DMS153 (cell line): ENCODE measurements at places on chromosomes 2 and 18.

DNA sequence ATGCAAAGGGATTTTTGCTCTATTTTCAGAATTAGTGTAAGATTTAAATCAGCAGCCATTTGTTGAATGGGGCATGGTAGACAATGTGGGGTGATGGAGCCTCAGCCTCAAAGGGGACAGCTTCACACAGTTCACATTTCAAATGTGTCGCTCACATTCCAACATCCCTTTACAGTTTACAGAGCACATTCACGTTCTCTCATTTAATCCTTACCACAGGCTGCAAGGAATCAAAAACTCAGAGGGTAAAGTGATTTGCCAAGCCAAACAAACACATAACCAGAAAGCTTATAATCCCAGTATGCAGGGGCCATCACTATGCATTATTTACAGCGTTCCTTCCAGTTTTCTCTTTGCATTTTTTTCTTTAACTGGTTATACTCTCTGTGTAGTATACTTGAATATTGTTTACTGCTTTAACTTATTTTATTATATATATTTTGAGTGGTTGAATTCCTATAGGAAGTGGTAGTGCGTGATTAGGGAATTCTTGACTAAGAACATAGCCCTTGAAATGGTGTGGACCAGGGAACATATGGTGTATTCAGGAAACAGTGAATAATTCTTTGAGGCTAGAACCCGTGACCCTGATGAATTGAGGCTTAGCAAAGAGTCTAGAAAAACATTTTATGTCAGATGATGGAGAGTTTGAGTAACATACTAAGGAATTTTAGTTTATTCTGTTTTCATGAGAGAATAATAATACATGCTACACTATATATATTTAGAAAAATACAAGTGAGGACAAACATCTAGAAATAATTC lies 18.1 kb upstream of the TAF1B start:
- DNase-seq: no peak

DNA sequence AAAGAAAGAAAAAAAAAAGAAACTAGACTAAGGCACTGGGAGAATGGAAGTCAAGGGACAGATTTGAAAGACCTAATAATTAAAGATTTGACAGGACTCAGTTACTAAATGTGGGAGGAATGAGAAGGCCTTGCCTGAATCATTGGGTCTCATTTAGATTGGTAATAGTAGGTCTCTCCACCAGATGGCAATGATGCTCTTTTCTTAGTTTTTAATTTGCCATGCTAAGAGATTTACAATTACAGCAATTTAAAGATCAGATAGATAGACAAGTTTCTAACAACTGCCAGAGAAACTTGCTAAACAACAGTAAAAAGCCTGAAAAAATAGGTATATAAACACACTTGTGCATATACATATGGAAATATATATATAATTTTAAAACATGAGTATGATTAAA lies 153.0 kb downstream of the TMEM247 start:
- no peak for DNase-seq

DNA sequence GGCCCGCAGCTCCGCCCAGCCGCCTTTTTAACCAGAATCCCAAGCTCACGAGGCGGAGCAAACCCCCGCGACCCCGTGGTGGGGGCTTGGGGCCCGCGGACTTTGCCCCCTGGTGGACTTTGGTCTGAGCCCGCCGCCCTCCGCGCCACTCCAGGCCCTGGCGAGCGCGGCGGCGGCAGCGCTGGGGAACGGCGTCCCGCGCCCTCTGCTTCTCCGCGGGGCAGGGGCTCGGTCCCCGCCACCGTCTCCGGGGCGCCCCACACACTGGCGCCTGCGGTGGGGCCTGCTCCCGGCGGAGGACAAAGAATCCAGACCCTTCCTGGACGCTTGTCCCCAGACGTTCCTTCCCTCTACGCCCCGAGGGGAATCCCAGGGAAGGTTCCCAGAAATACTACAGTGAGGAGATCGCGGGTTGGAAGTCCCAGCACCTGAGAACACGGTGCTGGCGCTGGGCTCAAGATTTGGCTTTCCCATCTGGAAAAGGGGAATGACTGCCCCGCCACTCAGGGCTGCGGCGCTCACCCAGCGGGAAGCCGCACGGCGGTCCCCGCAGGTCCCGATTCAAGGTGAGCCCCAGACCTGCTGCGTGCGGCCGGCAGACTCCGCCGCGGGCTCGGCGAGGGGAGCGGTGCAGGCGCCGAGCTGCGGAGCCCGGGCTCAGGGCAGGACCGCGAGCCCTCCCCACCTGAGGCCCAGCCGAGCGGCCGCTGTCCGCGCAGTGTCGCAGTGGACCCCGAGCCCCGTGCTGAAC lies at the start of gene HAAO:
HAAO (minus strand) TSS at position 1 of the 751 bp plus-strand sequence. CDS start 47 bp downstream, outside the sequence.
- no peak for DNase-seq

GRCh38 chr2:156536534-156536933 lies 100.4 kb downstream of the GPD2 start:
- DNase-seq: no peak

- DNase-seq: no peak
These were observed 1.5 kb upstream of the PCBP1 start for GRCh38 chr2:70085711-70086277.

DNA sequence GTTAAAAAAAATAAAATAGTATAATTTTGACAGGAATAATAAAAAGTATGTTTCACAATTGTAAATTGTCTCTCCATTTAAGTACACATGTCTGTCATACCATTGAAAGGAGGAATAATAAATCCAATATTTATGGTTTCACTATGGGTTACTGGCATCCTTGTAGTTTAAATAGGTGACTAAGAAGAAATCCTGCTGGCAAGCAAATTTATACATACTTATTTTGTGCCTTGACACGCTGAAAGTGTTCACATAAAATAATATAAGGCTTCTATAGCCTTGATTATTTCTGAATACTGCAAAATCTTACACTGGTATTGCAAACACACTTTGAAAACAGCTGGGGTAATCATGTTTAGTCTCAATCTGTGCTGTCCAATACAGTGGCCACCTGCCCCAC lies 138.3 kb upstream of the ETAA1 start:
- DNase-seq: no peak

DNA sequence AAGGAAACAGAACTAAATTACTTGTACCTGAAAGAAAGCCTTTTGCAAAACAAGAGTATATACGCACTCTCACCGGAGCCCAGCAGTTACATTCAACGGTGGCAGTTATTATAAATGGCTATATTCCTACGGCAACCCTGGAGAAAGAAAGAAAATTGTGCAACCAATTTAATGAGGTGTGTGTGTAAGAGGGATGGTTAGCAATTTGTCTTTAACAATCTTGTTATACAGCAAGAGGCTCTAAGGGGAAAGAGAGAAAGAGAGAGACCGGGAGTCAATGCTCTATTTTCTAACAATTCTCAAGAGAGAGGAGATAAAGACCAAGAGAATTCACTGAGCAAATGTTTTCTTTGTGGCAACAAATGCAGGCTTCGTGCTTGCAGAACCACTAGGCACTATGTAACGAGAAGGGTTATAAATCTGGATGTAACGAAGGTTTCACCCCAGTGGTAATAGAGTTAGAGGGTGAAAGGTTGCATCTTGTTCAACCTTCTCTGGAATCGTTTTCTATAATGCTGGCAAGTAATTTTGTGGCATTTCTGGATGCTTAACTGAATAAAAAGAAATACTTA lies 359.1 kb upstream of the SPRED2 start:
- DNase-seq: no peak

DNA sequence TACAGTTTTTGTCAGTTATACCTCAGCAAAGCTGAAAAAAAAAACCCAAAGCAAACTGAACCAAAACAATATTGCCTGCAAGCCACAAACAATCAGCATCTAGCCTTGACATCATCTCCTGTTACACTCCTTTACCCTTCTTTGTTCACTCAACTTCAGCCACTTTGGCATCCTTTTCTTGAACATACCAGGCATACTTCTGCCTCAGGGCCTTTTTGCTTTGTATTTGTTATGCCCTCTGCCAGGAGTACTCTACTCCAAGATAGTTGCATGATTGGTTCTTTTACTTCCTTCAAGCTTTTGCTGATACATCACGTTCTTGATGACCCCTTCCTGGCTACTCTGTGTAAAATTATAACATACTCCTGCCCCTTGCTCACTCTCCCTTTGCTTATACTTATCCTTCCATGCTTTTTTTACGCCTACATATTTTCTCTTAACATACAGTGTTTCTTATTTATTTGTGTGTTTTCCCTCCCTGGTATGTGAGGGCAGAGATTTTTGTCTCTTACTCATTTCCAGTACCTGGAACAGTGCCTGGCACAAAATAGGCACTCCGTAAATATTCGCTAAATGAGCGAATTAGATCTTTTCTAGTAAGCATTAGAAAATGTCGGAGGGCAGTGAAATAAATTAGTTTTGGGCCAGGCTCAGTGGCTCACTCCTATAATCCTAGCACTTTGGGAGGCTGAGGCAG lies 12.7 kb downstream of the ABI2 start:
- no peak for DNase-seq

DNA sequence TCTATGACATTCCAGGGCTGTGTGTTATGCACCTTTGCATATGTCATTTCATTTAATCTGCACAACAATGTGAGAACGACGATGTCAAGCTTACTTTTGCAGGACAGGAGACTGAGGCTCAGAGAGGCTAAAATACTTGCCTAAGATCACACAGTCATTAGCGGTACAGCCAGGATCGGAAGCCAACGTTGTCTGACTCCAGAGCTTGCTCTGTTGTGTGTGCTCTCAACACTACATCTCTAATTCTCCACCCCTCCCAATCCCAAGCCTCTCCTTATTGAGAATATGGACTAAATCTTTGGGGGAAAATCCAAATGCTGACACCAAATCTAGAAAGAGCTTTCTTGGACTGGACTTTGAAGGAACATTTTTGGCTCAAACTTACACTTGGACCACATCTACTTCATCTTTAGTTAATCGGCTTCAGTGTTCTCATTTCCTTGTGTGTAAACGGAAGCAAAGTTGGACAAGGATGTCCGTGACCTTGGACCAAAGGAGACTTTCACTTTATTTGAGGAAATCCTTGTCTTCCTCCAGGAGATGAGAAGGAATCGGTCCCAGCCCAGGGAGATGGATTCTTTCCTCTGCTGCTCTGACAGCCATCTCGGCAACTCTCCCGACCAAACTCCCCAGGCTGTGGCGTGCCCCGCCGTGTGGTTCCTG lies 242.4 kb downstream of the LPIN1 start:
- no peak for DNase-seq

DNA sequence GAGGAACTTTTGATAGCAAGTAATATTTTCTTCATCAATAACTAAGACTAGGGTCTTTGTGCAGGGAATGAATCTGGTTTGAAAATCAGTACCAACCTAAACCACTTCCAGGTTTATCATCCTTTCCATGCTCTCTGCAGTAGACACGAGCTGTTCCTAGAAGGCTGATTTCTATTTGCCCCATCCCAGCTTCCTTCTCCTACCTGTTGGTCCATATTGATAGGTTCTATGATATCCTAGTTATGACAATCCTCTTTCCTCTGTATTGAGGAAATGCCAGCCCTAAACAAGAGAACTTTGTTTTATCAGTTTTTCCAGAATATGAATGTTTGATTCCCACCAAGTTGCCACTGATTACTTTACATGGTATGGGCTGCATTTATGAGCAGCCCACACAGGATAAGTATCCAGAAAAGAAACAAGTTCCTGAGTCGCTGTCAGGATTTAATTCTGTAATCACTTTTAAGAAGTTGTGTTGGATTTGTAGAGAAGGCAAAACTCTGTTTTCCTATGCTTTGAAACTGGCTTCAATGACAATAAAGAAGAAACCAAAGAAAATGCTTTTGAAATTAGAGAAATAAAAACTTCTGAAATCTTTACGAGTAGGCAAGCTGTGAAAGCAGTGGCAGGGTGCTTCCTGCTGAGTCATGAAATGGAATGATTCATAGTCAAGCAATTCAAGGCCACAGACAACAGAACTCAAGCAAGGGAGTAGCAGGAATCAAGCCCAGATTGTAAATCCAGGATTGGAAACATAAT lies 37.3 kb upstream of the TANK start:
- peak; percentile 27 for DNase-seq

DNA sequence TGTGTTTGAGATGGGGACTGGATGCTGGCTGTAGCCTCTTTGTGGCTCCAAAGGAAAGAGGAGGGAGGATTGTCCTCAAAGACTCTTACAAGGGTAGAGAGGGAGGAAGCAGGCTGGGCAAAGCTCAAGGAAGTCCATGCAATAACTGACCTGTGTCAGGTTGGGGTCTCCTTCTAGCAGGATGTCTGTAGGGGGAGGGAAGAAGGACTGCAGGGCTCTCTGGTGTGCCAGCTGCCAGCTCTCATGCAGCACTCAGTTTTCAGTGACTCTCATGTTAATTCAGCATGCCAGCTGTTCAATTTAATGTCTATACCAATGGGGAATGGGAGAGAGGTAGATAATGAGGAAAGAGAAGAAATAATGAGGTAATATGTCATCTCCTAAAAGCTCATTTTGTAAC lies 85.3 kb upstream of the RANBP2 start:
- peak; percentile 63 for DNase-seq

DNA sequence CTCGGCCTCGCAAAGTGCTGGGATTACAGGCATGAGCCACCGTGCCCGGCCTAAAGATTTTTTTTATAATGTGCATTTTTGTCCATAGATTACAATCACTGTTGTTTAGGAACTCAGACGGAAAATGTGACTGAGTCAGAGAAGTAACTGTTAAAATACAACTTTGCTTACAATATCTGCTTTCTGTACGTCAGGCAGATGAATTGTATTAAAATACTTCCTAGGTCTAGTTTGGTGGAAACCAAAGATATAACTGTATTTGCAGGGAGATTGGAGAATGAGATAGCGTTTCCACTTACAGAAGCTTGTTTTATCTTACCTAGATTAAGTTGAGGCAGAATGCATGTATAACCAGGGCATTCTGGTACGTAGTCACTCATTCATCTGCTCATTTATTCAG lies 36.7 kb downstream of the ASAP2 start:
- DNase-seq: no peak

DNA sequence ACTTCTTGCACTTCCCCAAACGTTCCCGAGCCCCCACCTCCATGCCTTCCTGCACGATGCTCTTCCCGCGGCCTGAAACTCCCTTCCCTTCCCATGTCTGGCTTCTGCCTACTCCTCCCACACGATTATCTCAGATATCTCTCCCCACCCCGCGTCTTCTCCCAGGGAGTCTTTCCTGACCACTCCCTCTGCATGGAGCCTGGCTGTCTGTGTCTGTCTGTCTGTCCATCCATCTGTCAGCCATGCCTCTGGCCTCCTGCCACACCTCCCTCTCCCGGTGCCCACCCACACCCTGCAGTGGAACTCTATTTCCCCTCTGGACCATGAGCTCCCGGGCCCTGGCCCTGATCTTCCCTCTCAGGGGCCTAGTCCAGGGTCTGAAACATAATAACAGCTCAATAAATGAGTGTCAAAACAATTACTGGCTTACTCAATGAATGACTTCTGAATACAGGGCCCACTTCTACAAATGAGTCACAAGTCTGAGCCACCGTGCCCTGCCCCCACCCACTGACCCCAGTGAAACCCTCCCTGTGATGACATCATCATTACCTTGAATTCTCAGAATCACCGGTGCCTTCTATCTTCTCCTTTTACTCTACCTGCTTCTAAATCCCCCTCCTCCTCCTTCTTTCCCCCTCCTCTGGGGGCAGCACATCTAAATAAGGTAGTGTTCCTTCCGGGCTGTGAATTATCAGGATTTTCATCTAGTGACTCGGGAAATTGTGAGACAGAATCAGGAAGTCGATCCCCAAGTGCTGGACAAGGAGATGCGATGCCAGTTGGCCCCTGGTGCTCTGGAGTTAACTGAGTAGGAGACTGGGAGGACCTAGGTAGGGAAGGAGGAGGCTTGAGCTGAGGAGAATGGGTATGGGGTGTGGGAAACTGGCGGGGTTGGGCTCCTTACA lies 46.1 kb upstream of the PLB1 start:
- DNase-seq: no peak

GRCh38 chr2:96916646-96917543 lies 47.0 kb upstream of the SEMA4C start:
- peak; percentile 30 for DNase-seq
